ENCODE measurements at places on chromosomes 12 and 14. TPM values are rescaled to one million over a fixed set of nuclear protein-coding genes. Genes with fewer than 3 reads are reported as not detected.

Gene METTL17
- 115 TPM for total RNA-seq

DNA sequence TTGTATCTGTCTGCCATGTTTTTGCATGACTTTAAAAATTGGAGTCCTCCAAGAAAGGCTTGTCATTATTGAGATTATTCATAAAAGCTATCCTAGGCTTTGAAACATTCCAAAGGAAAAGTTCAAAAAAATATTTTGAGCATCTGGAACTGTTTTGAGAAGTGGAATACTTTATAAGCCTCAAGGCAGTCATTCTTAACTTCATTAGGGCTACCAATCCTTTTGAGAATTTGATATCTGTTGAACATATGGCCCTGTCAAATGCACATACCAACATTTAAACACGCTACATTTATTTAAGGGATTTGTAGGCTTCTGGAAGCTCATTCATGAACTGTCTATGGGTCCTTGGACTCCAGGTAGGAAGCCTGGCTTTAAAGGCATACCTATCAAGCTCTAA is 77.0 kb downstream of the TMEM117 start:
- no peaks in the 10 kb centered on the region for H3K27me3 ChIP-seq
- H3K27ac ChIP-seq, result no peak overlapping the region
- H3K4me1 ChIP-seq, result no peaks in the 10 kb centered on the region

DNA sequence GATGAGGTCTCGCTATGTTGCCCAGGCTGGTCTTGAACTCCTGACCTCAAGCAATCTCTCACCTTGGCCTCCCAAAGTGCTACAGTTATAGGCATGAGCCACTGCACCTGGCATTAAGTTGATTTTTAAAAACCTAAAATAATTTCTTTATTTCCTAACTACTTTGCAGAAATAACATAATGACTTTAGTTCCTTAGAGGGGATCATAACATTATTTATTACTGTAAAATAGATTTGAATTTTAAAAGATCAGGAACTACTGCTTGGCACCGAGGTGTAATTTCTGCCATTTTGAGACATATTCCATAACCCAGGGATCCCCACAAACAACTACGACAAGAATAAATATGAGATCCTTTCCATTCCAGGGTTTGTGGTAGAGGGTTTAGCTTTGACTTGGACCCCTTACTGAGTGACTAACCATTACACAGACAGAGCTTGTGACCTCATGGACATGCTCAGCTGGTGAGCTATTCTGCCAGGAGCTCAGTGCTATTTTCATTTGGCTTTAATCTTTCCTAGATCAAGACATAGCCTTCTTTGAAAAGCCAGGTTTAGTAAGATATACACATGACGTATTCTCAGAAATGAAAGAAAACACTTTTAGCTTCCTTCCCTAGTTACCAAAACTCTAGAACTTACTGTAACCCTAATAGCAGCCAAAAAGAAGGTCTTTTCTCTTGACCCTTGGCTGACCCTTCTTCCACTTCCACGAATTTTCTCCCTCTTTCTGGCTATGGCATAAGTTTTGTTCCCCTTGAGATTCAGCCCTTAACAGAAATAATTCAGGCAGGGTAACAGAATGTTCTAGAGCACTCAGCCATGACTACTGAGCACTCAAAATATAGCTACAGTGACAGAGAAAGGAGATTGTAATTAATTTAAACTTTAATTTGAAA is 75.1 kb upstream of the NUDT4 start:
- H3K27ac ChIP-seq, result peak overlapping the region; percentile 80
- H3K4me1 ChIP-seq, result no peaks in the 10 kb centered on the region
- H3K36me3 ChIP-seq, result no peaks in the 10 kb centered on the region
- no peaks in the 10 kb centered on the region for H3K27me3 ChIP-seq
- H3K4me3 ChIP-seq, result no peak overlapping the region

GRCh38 chr12:118706437-118706836 is 274.9 kb upstream of the SRRM4 start:
- no peak overlapping the region for H3K4me3 ChIP-seq
- H3K4me1 ChIP-seq, result no peaks in the 10 kb centered on the region
- H3K36me3 ChIP-seq, result no peaks in the 10 kb centered on the region
- no peaks in the 10 kb centered on the region for H3K27me3 ChIP-seq
- no peak for DNase-seq

Gene BDKRB1
- total RNA-seq, result 0.63 TPM

GRCh38 chr14:20723488-20723887 is 22.2 kb upstream of the EDDM3A start:
- no peaks in the 10 kb centered on the region for H3K4me1 ChIP-seq
- H3K27ac ChIP-seq, result no peak overlapping the region
- no peak for DNase-seq

Gene GARIN6
- not detected for total RNA-seq

DNA sequence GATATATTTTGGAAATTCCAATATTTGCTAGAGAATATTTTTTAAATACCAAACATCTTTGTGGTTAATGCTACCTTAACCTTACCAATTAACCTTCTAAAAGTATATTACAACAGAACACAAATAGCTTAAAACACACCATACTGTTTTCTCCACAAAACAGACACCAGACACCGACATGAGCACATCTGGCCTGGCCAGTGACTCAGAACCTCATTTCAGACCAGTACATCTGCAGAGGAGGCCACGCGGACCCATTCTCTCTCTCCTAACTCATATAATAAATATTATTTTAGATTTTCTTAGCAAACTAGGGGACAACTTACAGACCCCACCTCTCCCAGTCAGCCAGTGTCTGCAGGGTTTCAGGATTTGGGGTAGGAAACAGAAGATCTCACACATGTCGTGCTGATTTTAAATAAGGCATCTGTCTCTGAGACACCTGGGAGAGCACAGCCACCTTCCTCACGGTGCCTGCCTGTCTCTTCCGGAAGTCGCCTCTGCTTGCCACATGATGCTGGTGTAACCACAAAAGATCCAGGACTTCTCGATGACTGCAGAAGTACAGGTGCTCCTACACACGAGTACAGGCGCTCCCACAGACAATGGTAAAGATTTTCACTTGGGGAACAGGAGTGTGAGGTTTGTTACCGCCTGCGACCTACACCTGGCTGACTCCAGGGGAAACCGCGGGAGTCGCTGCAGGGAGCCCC is 9.7 kb upstream of the ANKLE2 start:
- peaks cover 9% of the 10 kb centered on the region for H3K36me3 ChIP-seq
- peak overlapping the region; percentile 71 for H3K27ac ChIP-seq

DNA sequence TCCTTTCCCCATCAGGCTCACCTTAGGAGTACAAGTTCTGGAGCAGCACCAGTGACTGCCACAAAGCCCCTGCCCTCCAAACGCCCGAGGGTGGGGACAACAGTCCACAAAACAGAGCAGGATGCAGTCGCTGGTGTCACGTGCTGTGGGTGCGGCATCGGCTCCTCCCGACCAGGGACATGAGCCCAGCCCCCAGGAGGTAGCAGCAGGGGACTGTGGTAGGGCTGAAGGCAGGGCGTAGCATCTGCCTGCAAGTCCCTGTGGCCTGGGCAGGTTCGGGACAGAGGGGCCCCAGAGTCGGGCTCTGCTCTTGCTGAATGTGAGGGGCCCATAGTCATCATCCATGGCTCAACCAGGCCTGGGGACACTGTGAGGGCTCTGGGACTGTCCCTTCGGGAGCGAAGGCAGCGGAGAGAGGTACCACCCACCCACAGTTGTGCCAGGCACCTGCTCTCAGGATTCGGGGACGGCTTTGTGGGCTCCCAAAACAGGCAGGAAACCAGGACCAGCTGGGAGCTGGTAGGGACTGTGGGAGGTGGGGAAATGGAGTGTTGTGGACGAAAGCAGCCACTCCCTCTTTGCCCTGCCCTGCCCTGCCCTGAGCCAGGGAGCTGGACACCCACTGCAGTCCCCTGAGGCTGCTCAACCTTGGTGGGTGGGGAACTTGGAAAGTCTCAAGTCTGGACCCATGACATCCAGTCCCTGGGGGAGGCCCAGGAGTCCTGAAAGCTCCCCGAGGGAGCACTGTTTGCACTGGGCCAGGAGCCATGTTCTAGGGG is 30.7 kb downstream of the FBRSL1 start:
- H3K4me3 ChIP-seq, result no peak overlapping the region
- no peaks in the 10 kb centered on the region for H3K27me3 ChIP-seq
- peaks cover 36% of the 10 kb centered on the region for H3K36me3 ChIP-seq
- H3K27ac ChIP-seq, result no peak overlapping the region
- H3K4me1 ChIP-seq, result no peaks in the 10 kb centered on the region
- no peak for DNase-seq

DNA sequence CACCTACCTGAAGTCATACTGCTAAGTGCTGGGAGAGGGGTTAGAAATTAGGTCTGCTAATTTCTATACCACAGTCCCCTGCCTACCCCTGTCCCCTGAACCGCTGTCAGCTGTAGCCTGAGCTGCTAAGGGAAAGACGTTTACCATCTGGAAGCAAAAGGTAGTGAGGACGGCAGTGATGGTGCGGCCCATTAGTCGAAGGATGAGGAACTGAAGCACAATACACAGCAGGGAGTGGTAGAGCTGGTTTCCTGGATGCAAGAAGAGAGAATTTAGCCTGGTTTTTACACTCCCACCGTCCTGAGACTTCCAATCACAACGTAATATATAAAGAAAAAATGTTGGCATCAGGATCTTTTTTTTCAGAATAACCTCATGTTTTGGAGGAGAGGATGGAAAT is 11.8 kb downstream of the EMG1 start:
- no peak overlapping the region for H3K27ac ChIP-seq
- H3K4me3 ChIP-seq, result no peak overlapping the region
- no peaks in the 10 kb centered on the region for H3K4me1 ChIP-seq
- no peaks in the 10 kb centered on the region for H3K27me3 ChIP-seq
- H3K36me3 ChIP-seq, result peaks cover 3% of the 10 kb centered on the region

Gene RPGRIP1
- total RNA-seq, result 0.90 TPM

DNA sequence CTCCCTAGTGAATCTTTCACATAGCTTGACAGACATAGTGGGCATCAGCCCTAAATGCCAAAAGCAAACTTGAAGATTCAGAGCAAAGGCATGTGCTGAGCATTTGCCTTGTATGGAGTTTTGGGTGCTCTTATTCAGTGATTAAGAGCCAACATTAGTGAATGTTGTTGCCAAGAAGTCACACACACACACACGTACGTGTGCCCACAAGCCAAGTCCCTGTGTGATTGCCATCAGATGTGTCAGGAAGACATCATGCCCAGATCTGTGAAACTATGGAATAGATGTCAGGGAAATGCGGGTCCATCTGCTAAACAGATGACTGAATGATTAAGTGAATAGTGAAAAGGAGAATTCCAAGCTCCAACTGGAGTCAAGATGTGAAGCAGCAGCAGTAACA is 149.0 kb downstream of the AKAP6 start:
- H3K27me3 ChIP-seq, result no peaks in the 10 kb centered on the region
- H3K4me1 ChIP-seq, result no peaks in the 10 kb centered on the region
- no peak overlapping the region for H3K27ac ChIP-seq
- no peaks in the 10 kb centered on the region for H3K36me3 ChIP-seq
- DNase-seq, result no peak

Gene CLEC4E
- total RNA-seq, result 9.2 TPM

DNA sequence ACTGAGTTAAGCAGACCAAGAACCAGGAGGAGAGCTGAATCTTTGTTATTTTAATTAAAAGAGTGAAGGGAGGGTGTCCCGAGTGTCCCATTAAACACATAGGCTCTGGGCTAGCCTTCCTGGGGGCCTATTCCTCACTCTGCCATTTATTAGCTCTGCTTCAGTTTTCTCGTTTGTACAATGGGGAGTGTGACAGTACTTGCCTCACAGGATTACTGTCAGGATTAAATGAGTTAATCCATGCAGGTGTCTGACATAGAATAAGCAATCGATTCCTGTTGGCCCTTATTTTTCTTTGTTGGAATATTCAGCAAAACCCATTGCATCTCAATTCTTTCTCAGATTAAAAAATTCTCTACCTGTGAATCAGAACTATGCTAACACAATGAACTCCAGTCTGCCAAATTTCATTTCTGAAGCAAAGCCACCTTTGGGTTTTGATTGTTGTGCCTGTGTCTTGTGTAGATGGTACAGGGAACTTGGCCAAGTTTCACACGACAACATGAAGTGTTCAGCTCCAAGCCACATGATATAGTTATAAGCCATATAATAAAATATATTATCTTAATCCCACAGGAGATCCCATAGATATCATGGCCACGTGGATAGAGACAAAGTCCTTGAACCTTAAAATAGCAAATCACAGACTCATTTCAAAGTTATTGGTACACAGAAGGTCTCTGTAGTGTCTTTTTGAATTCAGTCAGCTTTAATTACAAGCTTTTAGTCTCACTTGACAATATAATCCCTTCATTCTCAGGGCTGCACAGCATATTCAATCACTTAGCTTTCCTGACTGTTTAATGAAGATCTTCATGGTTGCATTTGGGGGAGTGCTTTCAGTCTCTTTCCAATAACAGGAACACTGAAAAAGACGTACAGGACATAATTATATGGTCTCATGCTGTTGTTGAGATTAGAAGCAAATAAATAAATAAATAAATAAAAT is 34.4 kb upstream of the CRY1 start:
- no peaks in the 10 kb centered on the region for H3K36me3 ChIP-seq
- H3K27me3 ChIP-seq, result no peaks in the 10 kb centered on the region
- no peaks in the 10 kb centered on the region for H3K4me1 ChIP-seq
- no peak overlapping the region for H3K27ac ChIP-seq
- no peak overlapping the region for H3K4me3 ChIP-seq

GRCh38 chr12:132907216-132907615 is 19.8 kb upstream of the CHFR start:
- H3K4me3 ChIP-seq, result peak overlapping the region; percentile 58
- no peak for DNase-seq
- no peak overlapping the region for H3K27ac ChIP-seq
